ENCODE measurements at places on chromosomes 1 and 21.

DNA sequence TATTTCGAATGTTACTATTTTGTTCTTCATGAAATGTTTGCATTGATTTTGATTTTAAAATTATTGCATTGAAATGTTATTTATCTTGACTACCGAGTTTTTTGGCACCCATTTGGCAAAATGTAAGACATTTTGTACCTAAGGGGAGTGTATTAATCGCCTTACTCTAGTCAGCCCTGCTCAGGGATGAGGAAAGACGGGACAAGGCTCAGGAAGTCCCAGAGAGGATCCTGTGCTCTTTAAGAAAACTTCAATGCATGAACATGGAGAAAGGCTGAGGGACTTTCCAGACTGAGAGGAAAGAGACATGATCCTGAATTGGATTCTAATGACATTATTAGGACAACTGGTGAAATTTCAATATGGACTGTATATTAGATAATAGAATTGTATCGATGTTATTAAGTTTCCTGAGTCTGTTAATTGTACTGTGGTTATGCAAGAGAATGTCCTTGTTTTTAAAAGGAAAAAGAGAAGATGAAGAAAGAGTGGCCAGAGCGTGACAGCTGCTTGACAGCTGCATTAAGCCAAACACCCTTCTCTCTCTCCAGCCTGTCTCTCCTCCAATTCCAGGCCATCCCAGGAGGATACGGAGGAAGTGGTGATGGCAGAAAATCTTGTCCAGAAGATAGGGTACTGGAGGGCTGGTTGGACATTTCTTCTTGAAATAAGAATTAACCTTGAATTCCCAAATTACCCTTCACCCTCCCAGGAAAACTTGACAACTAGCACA, 66.0 kb downstream of the PLEKHA6 start:
- H3K4me3 ChIP-seq: no peak overlapping the region
- no peak for DNase-seq
- peaks cover 60% of the 10 kb centered on the region for H3K4me1 ChIP-seq
- H3K27me3 ChIP-seq: no peaks in the 10 kb centered on the region
- H3K27ac ChIP-seq: peak overlapping the region; percentile 60

DNA sequence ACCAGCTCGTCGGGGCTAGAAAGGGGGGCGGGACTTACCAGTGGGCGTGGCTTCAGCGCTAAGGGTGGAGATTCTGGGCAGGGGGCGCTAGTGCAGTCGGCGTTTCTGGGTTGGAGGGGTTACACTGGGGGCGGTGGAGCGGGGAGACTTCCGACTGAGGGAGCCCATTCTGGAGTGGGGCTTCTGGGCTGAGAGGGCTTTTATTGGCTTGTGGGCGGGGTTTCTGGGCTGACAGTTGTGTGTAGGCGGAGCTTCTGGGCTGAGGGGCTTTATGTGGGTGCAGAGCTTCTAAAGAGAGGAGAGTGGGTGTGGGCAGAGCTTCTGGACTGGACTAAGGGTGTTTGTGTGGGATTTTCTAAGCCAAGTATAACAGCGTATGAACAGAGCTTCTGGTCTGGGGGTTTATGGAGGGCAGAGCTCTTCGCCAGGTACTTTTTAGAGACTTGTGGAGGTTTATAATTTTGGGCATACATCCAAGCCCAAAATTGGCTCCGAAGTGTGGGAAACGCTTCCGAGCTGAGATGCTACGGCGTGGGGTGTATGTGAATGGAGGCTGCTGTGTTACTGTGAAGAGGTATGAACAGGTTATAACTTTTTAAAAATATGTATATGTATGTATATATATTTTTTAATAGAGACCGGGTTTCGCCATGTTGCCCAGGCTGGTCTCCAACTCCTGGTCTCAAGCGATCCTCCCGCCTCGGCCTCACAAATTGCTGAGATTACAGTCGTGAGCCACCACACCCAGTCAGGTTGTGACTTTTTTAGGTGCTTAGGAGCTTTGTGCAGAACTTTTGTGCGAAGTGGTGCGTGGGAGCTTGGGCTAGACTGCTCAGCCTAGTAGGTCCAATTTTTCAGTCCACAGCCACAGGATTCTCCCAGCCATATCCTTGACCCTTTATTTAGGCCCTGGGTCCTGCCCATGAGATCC, 825 bp downstream of the TMEM39B start:
- H3K4me1 ChIP-seq: peaks cover 18% of the 10 kb centered on the region
- H3K36me3 ChIP-seq: no peaks in the 10 kb centered on the region
- H3K27me3 ChIP-seq: no peaks in the 10 kb centered on the region
- no peak for DNase-seq
- H3K4me3 ChIP-seq: peak overlapping the region; percentile 59
- H3K27ac ChIP-seq: peak overlapping the region; percentile 94

GRCh38 chr1:169027607-169028320, 78.7 kb upstream of the ATP1B1 start:
- DNase-seq: no peak
- H3K4me3 ChIP-seq: no peak overlapping the region
- H3K27ac ChIP-seq: no peak overlapping the region
- H3K4me1 ChIP-seq: no peaks in the 10 kb centered on the region
- H3K36me3 ChIP-seq: no peaks in the 10 kb centered on the region

- DNase-seq: peak; percentile 38
- H3K4me1 ChIP-seq: peaks cover 42% of the 10 kb centered on the region
- no peak overlapping the region for H3K27ac ChIP-seq
- no peaks in the 10 kb centered on the region for H3K27me3 ChIP-seq
- no peak overlapping the region for H3K4me3 ChIP-seq
- H3K36me3 ChIP-seq: no peaks in the 10 kb centered on the region
These were observed 6.7 kb downstream of the LSS start for GRCh38 chr21:46221664-46222435.

DNA sequence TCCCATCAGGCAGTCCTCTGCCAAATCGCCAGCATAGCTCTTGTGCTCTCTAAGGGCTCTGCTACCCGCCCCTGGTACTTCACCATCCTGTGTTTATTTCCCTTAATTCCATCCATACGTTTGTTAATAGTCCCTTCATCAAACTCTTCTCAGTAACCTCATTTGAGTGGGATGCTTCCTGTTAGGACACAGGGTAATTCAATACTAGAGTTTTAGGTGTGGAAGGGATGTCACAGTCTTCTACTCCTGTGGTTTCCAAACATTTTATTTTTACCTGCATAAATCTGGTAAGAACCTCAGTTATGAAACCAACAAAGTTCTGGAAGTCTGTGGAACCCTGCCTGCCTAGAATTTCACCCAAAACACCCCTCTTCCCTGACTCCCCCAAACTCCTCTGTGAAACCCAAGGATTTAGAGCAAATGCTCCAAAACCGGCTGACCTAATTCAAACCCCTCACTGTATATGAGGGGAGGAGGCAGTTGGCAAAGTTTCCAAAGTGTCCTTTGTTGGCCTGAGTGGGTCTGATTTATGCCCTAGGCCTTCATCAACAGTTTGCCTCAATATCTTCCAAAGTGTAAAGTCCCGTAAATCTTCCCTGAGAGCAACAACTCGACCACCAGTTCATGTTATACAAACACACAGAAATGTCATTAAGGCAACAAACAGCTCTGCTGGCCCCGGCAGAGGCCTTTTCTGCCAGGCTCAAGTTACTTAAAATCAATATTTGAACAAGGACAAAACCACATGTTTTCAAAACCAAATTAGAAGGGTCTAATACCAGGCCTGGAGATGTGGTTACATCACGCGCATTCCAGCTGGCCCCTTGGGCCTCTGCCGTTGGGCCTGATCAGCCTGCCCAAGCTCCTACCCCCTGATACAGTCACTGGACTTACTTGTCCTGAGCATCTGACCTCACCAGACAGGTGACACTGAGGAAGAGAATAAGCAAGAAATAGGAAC, 82.4 kb upstream of the FGGY start:
- no peak for DNase-seq
- H3K36me3 ChIP-seq: no peaks in the 10 kb centered on the region
- no peak overlapping the region for H3K4me3 ChIP-seq
- H3K4me1 ChIP-seq: no peaks in the 10 kb centered on the region
- no peaks in the 10 kb centered on the region for H3K27me3 ChIP-seq

GRCh38 chr21:15397258-15397657, 332.5 kb upstream of the NRIP1 start:
- no peak for DNase-seq
- H3K36me3 ChIP-seq: no peaks in the 10 kb centered on the region
- no peaks in the 10 kb centered on the region for H3K4me1 ChIP-seq
- no peak overlapping the region for H3K4me3 ChIP-seq

DNA sequence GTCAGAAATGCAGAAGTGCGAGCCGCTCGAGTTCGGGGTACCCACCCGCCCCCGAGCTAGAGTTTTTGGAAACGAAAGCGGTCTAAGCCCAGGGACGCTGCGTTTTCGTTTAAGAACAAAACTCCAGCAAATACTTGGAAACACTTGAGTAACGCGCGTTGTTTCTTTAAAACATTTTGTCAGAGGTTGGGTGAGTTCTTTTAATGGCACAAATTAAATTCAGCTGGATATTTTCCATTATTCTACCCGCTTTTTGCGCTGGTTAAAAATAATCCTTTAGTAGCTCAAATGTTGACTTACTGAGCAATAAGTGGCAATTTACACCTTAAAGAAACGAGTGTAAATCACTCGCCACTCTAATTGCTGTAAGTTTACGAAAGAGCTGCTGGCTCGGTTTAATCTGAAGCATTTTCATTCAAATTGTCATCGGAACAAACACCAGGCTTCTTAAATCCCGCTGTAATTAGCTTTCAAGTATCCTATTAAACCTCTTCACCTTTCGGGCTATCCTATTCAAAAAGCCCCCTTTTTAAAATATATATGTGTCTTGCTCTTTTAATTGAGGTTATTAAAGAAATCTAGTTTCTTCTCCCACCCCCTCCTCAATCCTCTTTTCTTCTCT, 1.5 kb downstream of the LHX8 start:
- peaks cover 23% of the 10 kb centered on the region for H3K4me1 ChIP-seq
- H3K27ac ChIP-seq: no peak overlapping the region
- H3K36me3 ChIP-seq: no peaks in the 10 kb centered on the region
- H3K4me3 ChIP-seq: no peak overlapping the region

GRCh38 chr1:110464340-110464739, 13.4 kb downstream of the PROK1 start:
- no peak for DNase-seq
- no peak overlapping the region for H3K27ac ChIP-seq
